ENCODE measurements at places on chromosomes 3 and 15. TPM values are rescaled to one million over a fixed set of nuclear protein-coding genes. Genes with fewer than 3 reads are reported as not detected.
A peak's percentile ranks its signal among the peaks of the same experiment; 100 is the strongest.

GRCh38 chr15:28944696-28945300 lies 59.0 kb downstream of the APBA2 start:
- DNase-seq: no peak

- no peak for DNase-seq
These were observed 227.8 kb downstream of the UBE2E2 start for GRCh38 chr3:23430781-23431398.

- DNase-seq: no peak
These were observed 17.7 kb downstream of the AMOTL2 start for GRCh38 chr3:134356411-134357040.

Gene SLC22A13
- total RNA-seq: not detected

DNA sequence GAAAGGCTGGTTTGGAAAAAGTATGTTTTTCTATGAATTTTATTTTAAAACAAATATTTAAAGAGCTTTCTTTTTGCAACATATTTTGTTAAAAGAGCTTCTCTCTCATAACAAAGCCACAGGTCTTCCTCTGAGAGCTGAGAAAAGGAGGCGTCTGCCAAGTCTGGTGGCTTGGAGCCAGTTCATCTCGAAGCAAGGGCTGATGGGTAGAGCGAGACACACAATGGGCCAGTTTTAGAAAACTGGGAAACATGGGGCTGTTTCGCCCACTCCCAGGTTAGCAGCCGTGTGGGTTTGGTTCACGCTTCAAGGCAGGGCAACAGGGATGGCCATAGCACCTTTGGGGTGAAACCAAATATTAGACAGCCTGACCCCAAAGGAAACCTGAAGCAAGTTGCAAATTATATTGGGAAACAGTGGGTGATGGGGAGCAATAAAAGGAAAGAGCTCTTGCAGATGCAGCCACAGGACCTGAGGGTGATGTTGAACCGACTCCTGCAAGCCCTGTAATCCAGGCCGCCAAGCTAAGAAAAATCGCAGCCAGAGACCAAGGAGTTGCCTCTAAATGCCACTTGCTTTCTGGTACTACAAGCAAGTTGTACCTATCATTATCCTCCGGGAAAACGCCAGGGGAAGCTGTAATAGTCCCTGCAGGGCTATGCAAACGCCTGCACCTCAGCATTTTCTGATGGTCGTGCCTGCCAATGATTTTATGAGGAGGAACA lies 88.4 kb upstream of the GALNT15 start:
- DNase-seq: peak; percentile 84

DNA sequence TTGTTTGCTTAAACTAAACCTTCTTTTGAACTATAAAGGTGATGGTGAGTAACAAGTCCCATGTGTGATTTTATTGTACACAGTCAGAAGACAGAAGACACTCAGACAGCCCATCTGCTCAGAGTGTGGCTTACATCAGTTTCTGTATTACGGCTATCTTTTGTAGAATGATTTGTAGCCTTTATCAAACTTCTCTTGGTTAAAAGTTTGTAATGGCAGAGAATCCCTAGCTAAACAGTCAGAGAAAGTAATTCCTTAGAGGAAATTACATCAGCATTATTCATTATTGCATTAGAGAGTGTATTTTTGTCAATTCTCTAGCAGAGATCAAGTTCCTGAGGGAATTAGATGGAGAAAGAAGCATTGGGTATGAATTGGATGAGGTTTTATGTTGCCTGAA lies 500.8 kb downstream of the CNTN4 start:
- DNase-seq: no peak

GRCh38 chr3:5051772-5052171 lies 70.3 kb upstream of the ARL8B start:
- no peak for DNase-seq

Gene CDHR4
- total RNA-seq: not detected

Gene DHFR2
- 3.9 TPM for total RNA-seq

Gene RNU5B-1
- 40.3 TPM for total RNA-seq

- DNase-seq: no peak
These were observed 43.2 kb downstream of the MINAR1 start for GRCh38 chr15:79475306-79475705.

Gene KAT2B
- 94.3 TPM for total RNA-seq

Gene SOX14
- not detected for total RNA-seq

- DNase-seq: no peak
These were observed 48.8 kb downstream of the TIPARP start for GRCh38 chr3:156723182-156723619.

All from left ventricle myocardium inferior (tissue), 1 donor.